ENCODE measurements at places on chromosomes 1 and 21. TPM values are rescaled to one million over a fixed set of nuclear protein-coding genes. Genes with fewer than 3 reads are reported as not detected.

IFFO2 gene
- total RNA-seq, result 7.3 TPM

FCRL6 gene
- not detected for total RNA-seq

SPATA1 gene
- total RNA-seq, result 1.6 TPM

CYP4X1 gene
- not detected for total RNA-seq

NGF gene
- total RNA-seq, result 1.3 TPM

PSMD4 gene
- total RNA-seq, result 187 TPM

KCNA10 gene
- not detected for total RNA-seq

NTNG1 gene
- total RNA-seq, result not detected

VWA1 gene
- 15.1 TPM for total RNA-seq

CD1C gene
- total RNA-seq, result not detected

NUDC gene
- total RNA-seq, result 128 TPM

C2CD2 gene
- total RNA-seq, result 6.2 TPM

MTARC1 gene
- total RNA-seq, result 9.4 TPM

TNFRSF25 gene
- 3.2 TPM for total RNA-seq

SPRR1B gene
- total RNA-seq, result not detected

ILDR2 gene
- not detected for total RNA-seq

CELA2B gene
- total RNA-seq, result not detected

FNBP1L gene
- total RNA-seq, result 26.4 TPM

LRIG2 gene
- total RNA-seq, result 3.5 TPM

All from A549 treated with Hydrocortisone at 1 μM for 4 hours (cell line).